Right ventricle myocardium inferior (tissue), 1 donor: ENCODE measurements at places on chromosomes 12 and 14.

- DNase-seq, result no peak
Measured at GRCh38 chr14:72387726-72388125, 455.5 kb downstream of the RGS6 start.

- no peak for DNase-seq
Measured at GRCh38 chr12:105922670-105923102, 216.1 kb downstream of the NUAK1 start.

DNA sequence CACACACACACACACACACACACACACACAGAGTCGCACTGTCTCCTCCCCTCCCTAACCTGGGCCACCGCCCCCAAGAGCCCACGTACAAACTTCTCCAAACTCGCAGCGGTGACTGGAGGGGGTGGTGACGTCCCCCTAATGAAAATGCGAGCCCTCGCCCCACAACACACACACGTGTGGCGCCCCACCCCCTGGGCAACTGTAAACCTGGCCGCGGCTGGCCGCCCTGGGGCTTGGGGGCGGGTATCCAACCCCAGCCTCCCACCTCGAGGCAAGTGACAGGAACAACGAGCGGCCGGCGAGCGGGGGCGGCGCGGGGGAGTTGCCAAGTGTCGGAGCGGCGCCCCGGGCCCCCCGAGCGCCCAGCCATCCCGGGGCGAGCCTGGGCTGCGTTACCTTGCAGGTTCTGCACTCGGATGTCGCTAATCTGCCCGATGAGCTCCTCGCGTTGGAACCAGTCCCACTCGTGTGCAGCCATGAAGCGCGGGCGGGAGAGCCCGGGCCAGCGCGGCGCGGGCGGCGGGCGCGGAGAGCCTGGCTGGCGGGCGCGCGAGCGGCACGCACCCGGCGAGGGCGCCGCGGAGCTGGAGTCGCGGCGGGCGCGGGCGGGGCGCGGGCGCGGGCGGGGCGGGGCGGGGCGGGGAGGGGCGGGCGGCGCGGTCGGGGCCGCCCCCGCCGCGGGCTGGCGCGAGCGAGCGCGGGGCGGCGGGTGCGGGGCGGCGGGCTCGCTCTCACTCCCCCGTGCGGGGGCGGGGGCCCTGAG lies at the start of gene CLMN:
Gene CLMN (minus strand): TSS at position 597 of the 766 bp plus-strand sequence. CDS start 116 bp downstream, at position 481.
- DNase-seq, result no peak

DNA sequence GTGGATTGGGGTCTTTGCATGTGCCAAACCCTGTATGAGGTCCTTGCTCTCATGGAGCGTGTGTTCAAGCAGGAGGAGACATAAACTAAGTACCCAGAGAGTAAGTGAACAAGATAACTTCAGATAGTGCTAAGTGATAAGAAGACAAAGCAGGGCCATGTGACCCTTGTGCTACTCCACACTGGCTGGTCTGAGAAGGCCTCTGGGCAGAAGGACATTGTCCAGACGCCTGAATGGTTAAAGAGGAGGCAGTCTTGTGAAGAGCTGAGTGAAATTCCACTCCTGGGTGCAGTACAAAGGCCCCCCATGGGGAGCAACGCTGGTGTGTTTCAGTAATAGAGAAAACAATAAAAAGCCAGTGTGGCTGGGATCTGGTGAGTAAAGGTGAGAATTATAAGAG lies 93.3 kb upstream of the RIC8B start:
- DNase-seq, result no peak

DNA sequence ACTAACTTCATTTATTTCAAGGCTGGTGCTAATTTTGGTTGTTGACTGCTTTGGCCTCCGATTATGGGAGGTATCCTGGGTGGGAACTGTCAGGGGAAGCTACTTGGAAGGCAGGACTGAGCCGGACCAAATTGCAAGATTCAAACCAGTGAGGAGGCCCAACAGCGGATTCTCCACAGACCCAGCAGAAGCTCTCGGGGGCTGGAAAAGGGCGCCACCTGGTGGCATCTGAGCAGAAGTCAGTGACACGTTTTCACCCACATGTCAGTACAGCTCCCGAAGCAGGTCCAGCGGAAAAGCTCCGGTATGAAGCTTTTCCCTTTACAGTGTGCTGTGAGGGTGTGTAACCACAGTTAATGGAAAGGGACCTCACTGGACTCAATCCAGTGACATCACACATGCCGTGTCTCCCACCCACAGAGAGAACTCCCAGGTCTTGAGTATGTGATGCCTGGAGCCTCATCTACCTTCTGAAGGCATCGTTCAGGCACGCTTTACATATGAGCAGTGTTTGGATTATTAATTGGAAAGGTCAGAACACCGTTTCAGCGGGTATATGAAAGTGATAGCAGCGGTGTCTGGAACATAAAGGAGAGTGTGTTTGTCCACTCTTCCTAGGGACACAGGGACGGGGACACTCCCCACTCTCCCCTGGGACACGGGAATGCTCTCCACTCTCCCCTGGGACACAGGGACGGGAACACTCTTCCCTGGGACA lies 3.6 kb upstream of the P2RX2 start:
- DNase-seq, result peak; percentile 81

GRCh38 chr12:65313719-65314317 lies 35.3 kb downstream of the MSRB3 start:
- no peak for DNase-seq

- no peak for DNase-seq
Measured at GRCh38 chr12:40989785-40990184, 198.3 kb upstream of the PDZRN4 start.

DNA sequence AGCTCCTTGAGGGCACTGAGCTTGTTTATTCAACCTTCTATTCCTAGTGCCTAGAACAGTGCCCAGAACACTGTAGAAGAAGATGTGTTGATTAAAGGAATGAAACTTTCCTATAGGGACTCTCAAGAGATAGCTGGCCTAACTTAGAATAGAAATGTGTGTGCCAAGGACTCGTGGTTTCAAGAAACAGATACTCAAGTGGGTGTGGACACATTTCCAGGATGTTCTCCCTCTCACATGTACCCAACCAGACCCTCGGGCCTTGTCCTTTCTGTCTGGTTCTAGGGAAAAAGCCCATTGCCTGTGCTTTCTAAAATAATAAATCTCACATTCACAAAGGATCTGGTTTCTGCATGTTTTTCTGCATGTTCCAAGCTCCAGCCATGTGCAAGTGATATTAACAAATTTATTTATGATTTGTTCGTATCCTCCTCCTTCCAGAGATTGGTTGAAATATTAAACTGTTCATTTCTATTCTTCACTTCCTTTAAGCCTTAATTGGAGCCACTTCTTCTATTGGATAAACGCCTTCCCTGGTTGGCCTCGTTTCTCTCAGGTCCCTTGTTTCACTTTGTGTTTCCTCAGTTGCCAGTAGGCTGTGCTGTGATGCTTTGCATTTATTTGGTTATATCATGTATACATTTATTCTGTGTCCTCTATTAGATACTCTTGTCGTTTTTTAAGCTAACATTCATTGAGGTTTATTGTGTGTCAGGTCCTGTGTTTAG lies 89.8 kb downstream of the CRADD start:
- no peak for DNase-seq

DNA sequence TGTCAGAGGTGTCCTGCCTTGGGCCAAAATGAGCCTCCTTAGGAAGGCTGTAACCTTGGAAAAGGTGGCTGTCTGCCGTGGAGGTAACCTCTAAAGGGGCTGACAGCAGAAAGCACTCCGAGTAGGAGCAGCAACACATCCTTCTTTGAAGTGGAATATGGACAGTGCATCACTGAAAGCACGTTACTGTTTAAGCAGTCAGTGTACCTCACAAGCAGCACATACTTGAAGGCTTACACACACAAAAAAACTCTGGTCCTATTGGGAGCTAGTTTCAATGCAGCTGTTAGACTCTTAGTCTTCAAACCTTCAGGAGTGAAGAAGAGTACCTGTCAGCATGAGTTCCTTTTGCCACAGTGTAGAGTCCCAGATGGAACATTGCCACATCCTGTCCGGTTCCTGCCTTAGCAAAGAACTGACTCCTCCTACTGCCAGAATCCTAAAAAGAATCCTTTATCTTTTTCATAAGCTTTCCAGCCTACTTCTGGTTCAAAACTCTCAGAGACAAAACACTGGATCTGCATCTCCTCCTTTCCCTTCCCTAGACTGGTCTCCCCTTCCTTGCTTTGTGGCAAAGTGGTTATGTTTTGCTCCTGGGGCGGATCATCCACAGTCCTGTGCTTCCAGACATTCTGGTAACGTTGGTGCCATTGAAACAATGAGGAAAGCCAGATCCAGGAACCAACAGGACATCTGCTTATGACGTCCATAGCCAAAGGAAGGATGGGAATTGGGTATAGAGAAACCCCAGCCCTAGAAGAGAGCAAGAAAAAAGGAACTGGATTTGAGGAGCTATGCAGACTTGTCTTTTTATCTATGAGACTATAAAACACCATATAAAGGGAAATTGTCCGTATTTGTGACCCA lies 8.5 kb upstream of the MDM1 start:
- no peak for DNase-seq

DNA sequence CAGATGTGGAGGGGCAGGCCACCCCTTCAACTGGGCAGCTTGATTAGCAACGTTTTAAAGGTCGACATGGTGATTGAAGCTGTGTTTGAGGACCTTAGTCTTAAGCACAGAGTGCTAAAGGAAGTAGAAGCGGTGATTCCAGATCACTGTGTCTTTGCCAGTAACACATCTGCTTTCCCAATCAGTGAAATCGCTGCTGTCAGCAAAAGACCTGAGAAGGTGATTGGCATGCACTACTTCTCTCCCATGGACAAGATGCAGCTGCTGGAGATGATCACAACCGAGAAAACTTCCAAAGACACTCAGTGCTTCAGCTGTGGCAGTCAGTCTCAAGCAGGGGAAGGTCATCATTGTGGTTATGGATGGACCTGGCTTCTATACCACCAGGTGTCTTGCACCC lies 23.9 kb upstream of the AICDA start:
- DNase-seq, result no peak

- no peak for DNase-seq
Measured at GRCh38 chr12:102757882-102758226, 159.2 kb downstream of the PAH start.
